Activated B cell treated with CpG ODN at 0.5 μM for 24 hours (primary cell): ENCODE measurements at places on chromosomes 2 and 18. TPM values are rescaled to one million over a fixed set of nuclear protein-coding genes. Genes with fewer than 3 reads are reported as not detected.

- no peak for DNase-seq
Observed at GRCh38 chr2:65800998-65801397, 368.6 kb upstream of the SPRED2 start.

DNA sequence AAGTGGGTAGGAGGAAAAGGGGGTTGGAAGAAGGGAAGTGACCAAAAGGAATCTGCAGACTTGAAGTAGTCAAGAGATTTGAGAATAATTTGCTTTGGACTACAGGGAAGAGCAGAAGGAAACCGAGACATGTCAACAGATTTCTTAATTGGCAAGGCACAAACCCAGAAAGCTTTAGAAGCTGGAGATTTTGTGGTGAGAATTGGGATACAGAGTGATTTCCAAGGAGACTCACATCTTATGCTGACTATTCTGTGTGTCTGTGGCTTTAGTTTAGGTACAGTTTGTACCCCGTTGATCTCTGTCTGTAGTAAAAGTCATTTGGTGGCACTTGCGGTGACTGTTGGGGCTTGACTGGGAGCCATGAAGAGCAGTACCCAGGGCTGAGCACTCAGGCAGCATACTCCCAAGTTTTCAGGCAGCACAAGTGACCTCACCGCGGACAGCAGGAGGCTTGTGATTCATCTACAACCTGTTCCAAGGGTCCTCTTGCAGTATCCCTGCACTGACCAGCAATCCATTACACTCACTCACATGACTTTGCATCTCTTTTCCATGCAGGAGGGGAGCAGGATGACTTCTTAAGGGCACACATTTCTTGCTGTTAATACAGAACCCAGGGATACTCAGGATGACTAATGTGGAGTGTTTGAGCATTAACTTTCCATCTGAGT lies 97.1 kb upstream of the TNP1 start:
- no peak for DNase-seq

Gene LAMA1
- not detected in 2 replicates for total RNA-seq

DNA sequence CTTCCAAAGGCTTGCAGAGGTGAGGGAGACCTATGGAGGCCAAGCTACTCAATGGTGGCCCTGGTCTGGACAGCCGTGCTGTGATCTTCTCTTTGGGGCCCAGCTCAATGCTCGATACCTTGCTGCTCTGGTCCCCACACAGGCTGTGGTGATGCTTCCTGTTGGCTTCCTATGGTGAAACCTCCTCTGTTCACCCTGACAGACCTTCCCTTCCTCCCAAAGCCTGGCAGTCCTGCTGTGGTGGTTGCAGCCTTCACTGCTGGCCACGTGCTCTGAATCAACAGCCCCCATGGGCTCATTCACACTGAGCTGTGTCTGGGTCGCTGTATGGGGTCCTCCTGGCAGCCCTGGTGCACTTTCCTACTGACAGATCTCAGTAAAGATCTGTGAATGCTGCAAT lies 31.0 kb upstream of the GALR1 start:
- no peak for DNase-seq

GRCh38 chr2:232551250-232551638 lies 755 bp downstream of the EIF4E2 start:
- no peak for DNase-seq

GRCh38 chr18:14014456-14014855 lies 99.1 kb upstream of the MC2R start:
- DNase-seq = no peak

GRCh38 chr2:191322828-191323506 lies 77.8 kb downstream of the MYO1B start:
- no peak for DNase-seq

Gene ASB18
- not detected in 2 replicates for total RNA-seq

- no peak for DNase-seq
Observed at GRCh38 chr2:70921839-70922234, 13.9 kb upstream of the ATP6V1B1 start.

DNA sequence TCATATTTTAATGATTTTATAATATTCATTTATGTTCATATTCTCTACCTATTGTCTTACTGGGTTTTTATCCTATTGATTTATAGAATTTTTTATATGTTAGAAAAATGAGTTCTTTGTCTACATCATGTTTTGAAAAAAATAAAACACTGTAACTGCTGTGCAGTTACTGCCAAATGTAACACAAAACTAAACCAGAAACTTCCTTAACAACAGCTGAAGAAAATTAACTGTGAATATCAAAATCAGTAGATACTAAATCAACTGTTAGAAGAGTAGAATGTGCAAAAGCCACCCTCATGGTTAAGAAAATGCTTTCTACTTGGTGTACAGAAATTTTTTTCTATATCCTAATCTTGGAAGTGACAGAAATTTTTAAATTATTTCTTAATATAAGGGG lies 69.5 kb downstream of the PTRHD1 start:
- DNase-seq = no peak

- no peak for DNase-seq
Observed at GRCh38 chr2:42959234-42960001, 167.0 kb upstream of the HAAO start.

DNA sequence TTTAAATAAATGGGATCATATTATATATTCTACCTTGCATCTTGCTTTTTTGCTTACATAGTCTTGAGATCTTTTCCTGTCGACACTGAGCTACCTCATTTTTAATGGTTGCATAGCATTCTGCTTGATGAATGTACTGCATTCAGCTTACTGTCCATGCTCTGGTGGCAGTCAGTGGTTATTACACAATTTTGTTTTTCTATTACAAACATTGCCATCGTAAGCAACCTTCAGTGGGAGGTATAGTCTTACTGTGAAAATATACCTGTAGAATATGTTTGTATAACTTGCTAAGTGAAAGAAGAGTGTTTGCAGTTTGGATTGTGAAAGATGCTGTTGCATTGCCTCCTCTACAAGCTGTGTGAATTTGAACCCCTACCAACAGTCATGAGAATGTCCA lies 43.4 kb downstream of the UBXN4 start:
- no peak for DNase-seq

Gene HNMT
- not detected in 2 replicates for total RNA-seq

Gene ATRAID
- 73.9 and 77.2 TPM in 2 replicates for total RNA-seq

Gene TUBA4A
- total RNA-seq = 184 and 192 TPM in 2 replicates
